ENCODE measurements at places on chromosomes 4 and X. TPM values are rescaled to one million over a fixed set of nuclear protein-coding genes. Genes with fewer than 3 reads are reported as not detected.

DNA sequence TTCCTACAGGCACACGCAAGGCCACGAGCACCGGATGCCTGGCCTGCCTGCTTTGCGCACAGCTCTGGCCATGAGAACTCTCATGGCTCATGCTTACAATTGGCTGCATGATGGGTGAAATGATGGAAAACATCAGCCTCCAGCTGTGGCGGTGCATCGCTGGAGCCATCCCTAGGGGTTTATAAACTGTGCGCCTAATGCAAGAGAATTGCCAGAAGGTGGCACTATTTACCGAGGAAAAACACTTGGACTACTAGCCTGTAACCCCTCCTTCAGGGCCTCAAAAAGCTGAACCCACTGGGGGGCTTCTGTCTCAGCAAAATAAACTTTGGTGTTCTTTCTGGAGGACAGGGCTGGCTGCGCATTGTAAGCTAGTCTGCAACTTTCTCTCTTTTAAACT, 51.9 kb downstream of the PHKA2 start:
- no peak for DNase-seq

F11 gene
- total RNA-seq: not detected

- DNase-seq: no peak
Observed at GRCh38 chr4:106548446-106549044, 180.0 kb upstream of the GIMD1 start.

PABPC1L2B gene
- total RNA-seq: not detected

DNA sequence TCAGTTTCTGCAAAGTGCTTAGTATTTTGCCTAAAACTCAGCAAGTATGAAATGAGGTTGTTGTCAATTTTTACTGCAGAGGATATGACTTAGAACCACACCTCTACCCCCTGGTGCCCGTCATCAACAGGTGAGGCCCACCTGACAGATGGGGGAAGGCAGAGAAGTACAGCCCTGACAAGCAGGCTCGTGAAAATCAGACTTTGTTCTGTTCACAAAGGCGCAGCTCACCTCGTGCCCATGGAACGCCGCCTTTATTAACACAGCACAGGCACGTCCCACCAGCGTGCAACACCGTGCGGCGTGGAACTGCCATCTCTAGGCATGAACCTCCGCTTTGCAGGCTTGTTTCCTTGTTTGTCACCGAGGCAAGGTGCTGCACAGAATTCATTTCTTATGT, 13.3 kb downstream of the CYP4V2 start:
- no peak for DNase-seq

DNA sequence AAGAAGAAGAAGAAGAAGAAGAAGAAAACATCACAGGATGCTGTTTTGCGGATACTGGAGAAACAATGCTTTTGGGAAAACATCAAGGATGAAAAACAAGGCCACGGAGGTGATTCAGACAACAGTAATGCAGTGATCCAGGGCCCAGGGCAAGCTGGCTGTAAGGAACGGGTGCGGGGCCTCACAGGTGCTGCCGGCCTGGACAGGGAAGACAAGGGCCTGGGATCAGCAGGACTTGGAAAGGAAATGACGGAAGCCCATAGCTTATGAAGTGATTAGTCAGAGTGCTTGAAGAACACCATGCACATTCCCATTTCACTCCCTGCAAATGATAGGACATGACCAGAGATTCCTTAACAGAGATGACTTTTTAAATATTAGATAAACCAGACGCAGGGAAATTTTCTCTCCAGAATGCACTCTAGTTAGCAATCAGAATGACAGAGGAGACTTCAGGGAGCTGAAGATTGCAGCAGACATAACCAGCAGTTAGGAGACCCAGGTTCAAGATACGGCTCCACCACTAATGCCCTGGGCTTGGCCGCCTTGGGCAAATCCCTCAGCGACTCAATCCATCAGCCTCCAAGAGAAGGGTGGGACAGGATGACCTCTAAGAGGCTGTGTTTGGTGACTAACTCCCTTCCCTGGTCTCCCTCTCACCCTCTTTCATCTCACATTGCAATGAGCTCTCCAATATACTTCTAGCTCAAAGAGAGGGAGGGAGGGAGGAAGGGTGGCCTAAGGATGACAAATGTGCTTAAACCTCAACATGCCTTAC, 54.1 kb downstream of the APBB2 start:
- DNase-seq: no peak

DNAJB14 gene
- 45.2 TPM for total RNA-seq

GRCh38 chrX:82589410-82589809, 918.7 kb upstream of the POU3F4 start:
- DNase-seq: no peak
